Activated T-helper 9 cell treated with anti-CD3 and anti-CD28 coated beads, Interleukin-2, amount 50 U/mL, for 16 hours (primary cell): ENCODE measurements at places on chromosomes 16 and 17.

- no peak for DNase-seq
Observed at GRCh38 chr17:40936976-40937375, 470 bp downstream of the KRT23 start.

GRCh38 chr16:86424398-86424797, 85.9 kb upstream of the FOXF1 start:
- no peak for DNase-seq

DNA sequence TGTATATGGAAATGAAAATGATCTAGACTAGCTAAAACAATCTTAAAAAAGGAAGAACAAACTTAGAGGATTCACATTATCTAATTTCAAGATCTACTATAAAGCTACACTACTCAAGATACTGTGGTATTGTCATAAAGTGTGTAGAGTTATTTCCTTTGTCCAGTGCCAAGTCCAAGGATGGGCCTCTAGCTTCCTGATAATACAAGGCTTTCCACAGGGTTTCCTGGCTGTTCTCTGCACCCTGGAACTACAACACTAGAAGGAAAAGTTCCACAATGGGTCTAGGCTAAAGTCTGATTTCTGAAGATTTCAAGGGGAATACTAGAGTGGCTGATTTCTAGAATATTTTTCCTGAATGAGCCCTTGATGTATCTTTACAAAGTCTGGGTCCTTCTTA, 34.2 kb downstream of the TBC1D3B start:
- no peak for DNase-seq

- DNase-seq = no peak
Observed at GRCh38 chr17:77833769-77834168, 124.7 kb upstream of the TNRC6C start.

GRCh38 chr16:55913716-55914115, 38.5 kb upstream of the CES5A start:
- no peak for DNase-seq
